ENCODE measurements at places on chromosomes 4 and X. TPM values are rescaled to one million over a fixed set of nuclear protein-coding genes. Genes with fewer than 3 reads are reported as not detected.

DNA sequence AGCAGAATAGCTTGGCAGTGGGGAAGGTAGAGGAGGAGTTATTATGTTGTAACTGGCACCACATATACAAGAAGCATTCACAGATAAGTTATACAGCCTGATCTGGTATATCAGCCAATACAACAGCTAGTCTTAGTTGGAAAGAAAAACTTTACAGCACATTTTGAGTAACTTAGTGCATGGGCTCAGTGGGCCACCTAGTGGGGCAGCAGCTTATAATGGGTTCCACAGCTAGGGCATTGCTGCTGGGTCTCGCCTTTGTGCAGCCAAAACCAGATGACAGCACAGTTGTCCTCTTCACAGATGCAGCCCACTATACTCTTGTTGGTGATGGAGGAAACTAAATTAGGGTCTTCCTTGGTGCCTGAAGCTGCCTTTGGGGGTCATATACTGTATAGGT is 448.1 kb upstream of the RASGEF1B start:
- DNase-seq: no peak

TMEM187 gene
- polyA plus RNA-seq: 10.4 TPM

GRCh38 chr4:152559641-152560040 is 23.7 kb upstream of the FBXW7 start:
- DNase-seq: no peak

- DNase-seq: no peak
These were observed 99.4 kb upstream of the RASGEF1B start for GRCh38 chr4:81571105-81571504.

SULT1B1 gene
- 4.7 TPM for polyA plus RNA-seq

DNA sequence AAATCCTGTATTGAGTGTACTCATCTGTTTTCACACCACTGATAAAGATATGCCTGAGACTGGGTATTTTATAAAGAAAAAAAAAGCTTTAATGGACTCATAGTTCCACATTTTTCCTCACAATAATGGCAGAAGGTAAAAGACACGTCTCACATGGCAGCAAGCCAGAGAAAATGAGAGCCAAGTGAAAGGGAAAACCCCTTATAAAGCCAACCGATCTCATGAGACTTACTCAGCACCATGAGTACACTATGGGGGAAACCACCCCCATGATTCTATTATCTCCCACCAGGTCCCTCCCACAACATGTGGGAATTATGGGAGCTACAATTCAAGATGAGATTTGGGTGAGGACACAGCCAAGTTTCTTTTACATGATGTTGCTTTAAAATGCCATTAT is 171.9 kb downstream of the GALNTL6 start:
- no peak for DNase-seq

BEX2 gene
- polyA plus RNA-seq: 71.4 TPM

DNA sequence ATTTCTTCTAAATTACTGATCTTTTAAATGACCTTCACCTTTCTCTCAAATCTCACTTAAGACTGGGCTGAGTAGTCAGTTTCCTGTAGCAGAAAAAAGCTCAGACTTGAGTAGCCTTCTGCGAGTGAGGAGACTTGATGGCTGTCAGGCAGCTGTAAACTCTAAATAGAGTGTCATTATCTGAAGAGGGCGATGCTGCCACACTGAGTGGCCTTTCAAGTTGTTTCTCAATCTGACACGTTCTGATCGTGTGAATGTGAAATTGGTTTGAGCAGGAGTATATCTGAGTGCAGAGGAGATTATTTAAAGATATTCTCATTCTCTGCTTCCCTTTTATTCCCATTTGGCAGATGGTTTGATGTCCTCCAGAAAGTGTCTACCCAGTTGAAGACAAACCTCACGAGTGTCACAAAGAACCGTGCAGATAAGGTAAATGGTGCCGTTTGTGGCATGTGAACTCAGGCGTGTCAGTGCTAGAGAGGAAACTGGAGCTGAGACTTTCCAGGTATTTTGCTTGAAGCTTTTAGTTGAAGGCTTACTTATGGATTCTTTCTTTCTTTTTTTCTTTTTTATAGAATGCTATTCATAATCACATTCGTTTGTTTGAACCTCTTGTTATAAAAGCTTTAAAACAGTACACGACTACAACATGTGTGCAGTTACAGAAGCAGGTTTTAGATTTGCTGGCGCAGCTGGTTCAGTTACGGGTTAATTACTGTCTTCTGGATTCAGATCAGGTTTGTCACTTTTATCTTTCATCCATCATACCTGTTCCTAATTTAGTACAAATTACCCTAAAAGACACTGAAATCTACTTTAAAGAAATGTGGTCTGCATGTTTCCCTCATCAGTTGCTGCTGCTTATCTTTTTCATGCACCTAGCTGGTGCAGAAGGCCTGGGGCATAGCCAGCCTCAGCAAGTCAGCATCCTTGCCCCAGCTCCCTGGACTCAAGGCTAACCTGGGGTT is 74.3 kb upstream of the MSANTD1 start:
- DNase-seq: no peak

GRCh38 chrX:68433981-68434299 is 645 bp upstream of the OPHN1 start:
- no peak for DNase-seq

HS6ST2 gene
- polyA plus RNA-seq: not detected

NRK gene
- polyA plus RNA-seq: not detected

ATP2B3 gene
- polyA plus RNA-seq: 0.09 TPM

CSN2 gene
- not detected for polyA plus RNA-seq

FHDC1 gene
- 0.03 TPM for polyA plus RNA-seq

GRCh38 chrX:69257499-69258127 is 92.4 kb upstream of the PJA1 start:
- DNase-seq: no peak

- DNase-seq: no peak
These were observed 15.0 kb downstream of the ABLIM2 start for GRCh38 chr4:8143392-8144140.

SLC25A31 gene
- not detected for polyA plus RNA-seq

- no peak for DNase-seq
These were observed 480 bp downstream of the USP46 start for GRCh38 chr4:52658641-52659000.

- no peak for DNase-seq
These were observed 200.3 kb upstream of the BCOR start for GRCh38 chrX:40298069-40298468.

- DNase-seq: no peak
These were observed 690.8 kb downstream of the PCDH18 start for GRCh38 chr4:136841526-136841925.

All from CD4-positive, alpha-beta memory T cell (primary cell).